CD4-positive, alpha-beta T cell treated with Interleukin-15 for 1 hour (primary cell): ENCODE measurements at places on chromosomes 11 and 22.

DNA sequence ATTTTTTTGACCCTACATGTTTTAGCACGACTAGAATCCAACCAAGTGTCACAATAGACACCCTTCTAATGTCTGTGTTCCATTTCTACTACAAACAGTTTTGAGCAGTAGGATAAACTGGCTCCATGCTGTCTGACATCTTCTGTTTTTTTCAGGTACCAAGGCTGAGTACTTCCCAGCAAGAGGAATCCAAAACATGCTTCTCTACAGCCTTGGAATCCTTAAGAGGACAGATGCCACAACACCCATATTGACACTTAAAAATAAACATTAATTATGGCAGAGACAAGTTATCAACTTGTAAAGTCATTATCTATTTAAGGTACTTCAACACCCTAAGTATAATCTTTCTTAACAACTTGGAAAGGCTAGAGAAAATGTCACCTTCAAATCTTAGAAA, 54.2 kb downstream of the LGR4 start:
- no peak for DNase-seq

DNA sequence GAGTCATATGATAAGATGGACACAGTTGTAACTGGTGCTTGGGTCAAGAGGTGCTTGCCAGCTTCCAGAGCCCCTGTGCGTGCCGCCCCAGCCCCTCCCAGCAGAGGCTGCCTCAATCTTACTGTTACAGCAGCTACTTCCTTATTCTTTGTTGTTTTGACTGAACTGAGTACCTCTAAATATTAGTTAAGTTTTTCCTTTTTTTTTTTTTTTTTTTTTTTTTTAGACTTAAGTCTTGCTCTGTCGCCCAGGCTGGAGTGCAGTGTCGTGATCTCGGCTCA, 8.8 kb downstream of the ZBED4 start:
- DNase-seq = no peak

GRCh38 chr11:61361237-61361740, 393 bp downstream of the CYB561A3 start:
- no peak for DNase-seq

- DNase-seq = no peak
Measured at GRCh38 chr11:74020539-74020938, 11.7 kb upstream of the UCP3 start.

- DNase-seq = no peak
Measured at GRCh38 chr22:34354071-34354817, 434.0 kb upstream of the LARGE1 start.

DNA sequence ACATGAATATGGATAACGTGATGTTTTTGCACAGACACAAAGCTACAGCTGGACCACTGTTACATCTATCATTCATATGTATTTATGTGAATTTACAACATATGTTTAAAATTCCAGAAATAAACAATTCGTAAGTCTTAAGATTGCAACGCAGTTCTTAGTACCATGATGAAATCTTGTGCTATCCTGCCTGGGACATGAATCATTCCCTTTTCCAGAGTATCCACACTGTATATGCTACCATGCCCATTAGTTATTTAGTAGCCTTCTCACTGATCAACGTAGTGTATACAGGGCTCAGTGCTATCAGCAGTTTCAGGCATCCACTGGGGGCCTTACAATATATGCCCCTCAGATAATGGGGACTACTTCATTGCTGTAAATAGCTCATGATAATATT, 4.3 kb downstream of the ATL3 start:
- no peak for DNase-seq

DNA sequence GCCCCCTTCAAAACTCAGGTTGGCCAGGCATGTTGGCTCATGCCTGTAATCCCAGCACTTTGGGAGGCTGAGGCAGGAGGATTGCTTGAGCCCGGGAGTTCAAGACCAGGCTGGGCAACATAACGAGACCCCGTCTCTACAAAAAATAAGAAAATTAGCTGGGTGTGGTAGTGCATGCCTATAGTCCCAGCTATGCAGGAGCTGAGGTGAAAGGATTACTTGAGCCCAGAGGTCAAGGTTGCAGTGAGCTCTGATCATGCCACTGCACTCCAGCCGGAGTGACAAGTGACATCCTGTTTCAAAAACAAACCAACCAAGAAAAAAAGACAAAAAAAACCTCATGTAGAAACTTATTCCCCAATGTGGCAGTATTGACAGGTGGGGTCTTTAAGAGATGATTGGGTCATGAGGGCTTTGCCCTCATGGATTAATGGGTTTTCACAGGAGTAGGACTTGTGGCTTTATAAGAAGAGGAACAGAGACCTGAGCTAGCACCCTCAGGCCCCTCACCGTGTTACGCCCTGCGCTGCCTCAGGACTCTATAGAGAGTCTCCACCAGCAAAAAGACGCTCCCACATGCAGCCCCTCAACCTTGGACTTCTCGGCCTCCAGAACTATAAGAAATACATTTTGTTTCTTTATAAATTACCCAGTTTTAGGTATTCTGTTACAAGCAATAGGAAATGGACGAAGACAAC, 22.3 kb downstream of the LAYN start:
- DNase-seq = no peak

DNA sequence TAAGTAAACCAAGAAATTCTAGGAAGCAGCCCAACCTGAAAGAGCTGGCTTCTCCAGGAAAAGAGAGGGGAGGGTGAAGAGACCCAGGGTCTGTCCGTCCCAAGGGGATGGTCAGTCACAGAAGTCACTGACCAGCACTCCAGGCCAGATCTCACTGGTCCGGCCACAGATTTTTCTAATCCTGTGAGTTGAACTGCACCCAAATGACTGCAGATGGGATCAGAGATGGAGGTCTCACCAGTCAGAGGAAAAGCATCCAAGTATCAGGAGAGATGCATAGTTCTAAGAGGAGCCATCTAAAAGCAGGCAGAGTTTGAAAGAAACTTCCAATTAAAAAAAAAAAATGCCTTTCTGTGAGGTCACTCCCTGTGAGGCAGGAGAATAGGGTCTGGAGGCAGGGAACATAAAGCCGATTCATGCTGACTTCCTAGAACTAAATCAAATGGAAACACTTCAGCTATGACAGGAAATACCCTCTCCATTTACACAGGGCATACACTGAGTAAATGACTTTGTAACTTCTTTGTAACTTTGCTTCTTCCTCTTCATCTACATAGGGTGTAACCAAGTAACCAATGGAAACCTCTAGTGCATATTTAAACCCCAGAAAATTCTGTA, 144.5 kb downstream of the CCDC34 start:
- no peak for DNase-seq

DNA sequence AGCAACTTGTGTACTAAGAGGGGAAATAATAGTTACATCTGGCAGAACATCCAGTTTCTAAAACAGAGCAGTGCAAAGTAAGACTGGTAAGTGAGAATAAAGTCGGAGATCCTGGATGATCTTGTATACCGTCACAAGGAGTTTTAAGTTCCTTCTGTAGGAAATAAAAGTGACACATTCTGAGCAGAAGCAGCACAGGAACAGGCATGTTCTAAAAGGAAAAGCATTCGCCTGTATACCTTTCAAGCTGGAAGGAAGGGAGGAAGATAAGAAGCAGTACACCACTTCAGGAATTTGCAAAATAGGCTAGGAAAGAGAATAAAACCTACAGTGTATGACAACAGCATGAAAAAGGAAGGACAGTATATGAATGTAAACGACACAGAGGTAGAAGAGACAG, 106.2 kb upstream of the TP53AIP1 start:
- no peak for DNase-seq

GRCh38 chr22:30062259-30062658, 18.0 kb upstream of the HORMAD2 start:
- no peak for DNase-seq

DNA sequence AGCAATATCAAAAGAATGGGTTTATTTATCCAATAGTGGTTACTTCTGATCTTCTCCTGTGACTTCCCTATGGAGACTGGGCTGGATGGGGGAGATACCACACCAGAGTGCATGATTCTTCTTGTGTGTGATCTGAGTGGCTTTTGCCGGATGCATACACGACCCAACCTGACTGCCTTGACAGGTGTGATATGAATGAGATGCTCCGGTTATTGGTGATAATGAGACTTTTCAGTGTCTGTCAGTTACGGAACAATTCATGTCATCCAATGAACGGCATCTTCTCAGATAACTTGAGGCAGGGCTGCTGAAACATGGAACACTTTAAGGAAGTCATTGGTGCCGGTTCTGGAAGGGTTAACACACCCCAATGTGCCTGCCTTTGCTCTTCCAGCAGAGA, 17.7 kb downstream of the FJX1 start:
- DNase-seq = no peak

DNA sequence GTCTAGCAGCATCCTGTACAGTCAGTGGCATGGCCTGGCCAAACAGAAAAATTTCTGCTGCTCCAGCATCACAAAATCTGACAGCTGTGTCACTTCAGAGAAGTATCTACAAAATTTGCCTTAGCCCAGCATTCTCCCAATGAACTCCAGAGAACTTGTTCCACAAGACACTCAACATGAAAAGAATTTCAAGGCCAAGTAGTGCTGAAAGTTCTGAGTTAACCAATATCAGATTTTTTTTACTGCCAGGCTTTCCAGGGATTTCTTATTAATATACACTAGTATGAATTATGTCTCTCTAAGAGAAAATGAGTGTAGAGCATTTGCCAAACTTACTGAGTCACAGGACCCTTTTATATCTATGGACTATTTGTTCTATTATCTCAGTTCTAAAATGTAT, 68.8 kb downstream of the OR5AK2 start:
- DNase-seq = no peak
